Vagina (tissue), 2 donors: ENCODE measurements at places on chromosomes 3 and 15.
A peak's percentile ranks its signal among the peaks of the same experiment; 100 is the strongest.

DNA sequence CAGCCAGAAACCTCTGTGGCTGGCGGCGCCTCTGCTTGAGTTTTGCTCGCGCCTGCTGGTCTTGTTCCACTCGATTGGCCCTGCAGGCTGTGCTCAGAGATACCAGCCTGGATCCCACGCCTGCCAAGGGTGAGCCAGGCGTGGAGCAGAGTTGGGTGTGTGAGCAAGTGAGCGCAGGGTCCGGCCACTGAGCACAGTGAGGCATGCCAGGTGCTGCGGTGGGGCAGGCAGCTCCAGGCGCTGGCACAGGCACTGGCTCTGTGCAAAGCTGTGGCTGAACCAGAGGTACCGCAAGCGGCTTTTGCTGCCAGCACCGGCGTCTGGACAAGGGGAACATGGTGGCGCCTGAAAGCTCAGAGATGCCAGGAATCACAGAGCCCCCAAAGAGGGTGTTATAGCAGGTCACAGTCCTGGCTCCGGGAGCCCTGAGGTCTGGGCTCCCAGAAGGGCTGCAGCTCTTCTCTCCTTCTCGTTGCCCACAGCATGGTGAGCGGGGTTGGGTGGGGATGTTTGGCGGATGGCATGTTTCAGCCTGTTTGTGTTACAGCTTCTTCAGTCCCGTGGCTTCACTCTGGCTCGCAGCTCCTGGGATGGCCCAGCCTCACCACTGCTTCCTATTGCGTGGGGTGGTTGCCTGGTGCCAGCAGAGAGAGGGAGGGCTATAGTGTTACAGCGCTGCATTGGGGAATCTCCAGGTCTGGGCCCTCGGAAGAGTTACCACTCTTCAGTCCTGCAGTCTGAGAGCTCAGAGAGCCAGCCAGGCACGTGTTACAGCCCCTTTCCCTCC lies 73.9 kb downstream of the NR1D2 start:
- H3K27ac ChIP-seq = no peak overlapping the region
- H3K4me1 ChIP-seq = peaks cover 8% of the 10 kb centered on the region
- no peak overlapping the region for H3K4me3 ChIP-seq
- DNase-seq = no peak

GRCh38 chr15:100926258-100926657 lies 7.1 kb downstream of the LRRK1 start:
- H3K36me3 ChIP-seq = peaks cover 6% of the 10 kb centered on the region
- DNase-seq = peak; percentile 79
- no peak overlapping the region for H3K4me3 ChIP-seq
- H3K27me3 ChIP-seq = no peaks in the 10 kb centered on the region

DNA sequence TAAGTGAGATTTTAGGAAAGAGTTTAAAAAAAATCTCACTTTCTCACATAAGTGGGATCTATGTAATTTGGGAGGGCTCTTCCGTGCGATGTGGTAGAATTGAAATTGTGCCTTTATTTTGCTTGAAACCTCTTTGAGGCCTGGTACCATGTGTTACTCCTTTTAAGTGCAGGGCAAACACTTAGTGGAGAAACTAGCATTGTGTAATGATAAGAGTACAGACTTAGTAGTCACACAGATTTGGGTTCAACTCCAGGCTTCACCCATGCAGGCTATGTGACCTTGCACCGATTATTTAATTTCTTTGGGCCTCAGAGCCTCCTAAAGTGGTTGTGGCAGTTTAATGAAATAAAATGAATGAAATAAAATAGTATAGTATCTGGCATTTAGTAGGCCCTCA lies 2.4 kb downstream of the PSMA4 start:
- H3K27ac ChIP-seq = no peak overlapping the region
- H3K27me3 ChIP-seq = no peaks in the 10 kb centered on the region
- H3K4me3 ChIP-seq = no peak overlapping the region
- H3K36me3 ChIP-seq = no peaks in the 10 kb centered on the region

GRCh38 chr3:16978234-16978920 lies 93.6 kb downstream of the PLCL2 start:
- H3K36me3 ChIP-seq = no peaks in the 10 kb centered on the region
- no peaks in the 10 kb centered on the region for H3K27me3 ChIP-seq
- H3K27ac ChIP-seq = no peak overlapping the region
- no peaks in the 10 kb centered on the region for H3K4me1 ChIP-seq

GRCh38 chr3:172666181-172666872 lies 44.5 kb downstream of the NCEH1 start:
- H3K27me3 ChIP-seq = no peaks in the 10 kb centered on the region
- H3K27ac ChIP-seq = no peak overlapping the region
- no peak for DNase-seq
- H3K4me3 ChIP-seq = peak overlapping the region; percentile 17

DNA sequence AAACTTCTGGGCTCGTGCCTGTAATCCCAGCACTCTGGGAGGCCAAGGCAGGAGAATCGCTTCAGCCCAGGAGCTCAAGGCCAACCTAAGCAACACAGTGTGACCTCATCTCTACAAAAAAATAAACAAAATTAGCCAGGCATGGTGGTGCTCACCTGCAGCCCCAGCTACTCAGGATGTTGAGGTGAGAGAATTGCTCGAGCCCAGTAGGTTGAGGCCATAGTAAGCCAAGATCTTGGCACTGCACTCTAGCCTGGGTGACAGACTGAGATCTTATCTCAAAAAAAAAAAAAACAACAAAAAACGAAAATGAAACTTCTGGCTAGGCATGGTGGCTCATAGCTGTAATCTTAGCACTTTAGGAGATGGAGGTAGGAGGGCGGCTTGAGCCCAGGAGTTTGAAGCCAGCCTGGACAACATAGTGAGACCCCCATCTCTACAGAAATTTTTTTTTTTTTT lies 53.7 kb downstream of the PIK3CB start:
- H3K4me1 ChIP-seq = peaks cover under 1% of the 10 kb centered on the region
- DNase-seq = no peak
- H3K27ac ChIP-seq = no peak overlapping the region

DNA sequence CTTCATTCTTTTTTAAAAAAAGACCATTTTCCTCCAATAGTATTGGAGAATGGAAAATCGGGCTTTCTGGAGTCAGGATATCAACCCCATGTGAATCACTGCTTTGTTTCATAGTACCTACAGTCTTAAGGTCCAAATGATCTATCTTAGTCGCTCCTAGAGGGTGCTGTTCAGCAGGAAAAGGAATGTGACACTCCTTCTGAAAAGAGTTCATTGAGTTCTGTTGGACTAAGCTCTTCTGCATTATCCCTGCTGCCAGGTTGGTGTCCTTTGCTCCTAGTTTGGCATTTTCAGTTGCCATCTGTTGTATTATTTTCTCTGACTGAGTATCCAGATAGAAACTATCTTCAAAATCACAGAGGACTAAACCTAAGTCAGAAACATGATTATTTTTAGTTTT lies 57.2 kb downstream of the POLQ start:
- H3K27ac ChIP-seq = no peak overlapping the region
- no peaks in the 10 kb centered on the region for H3K36me3 ChIP-seq
- no peaks in the 10 kb centered on the region for H3K27me3 ChIP-seq
- no peaks in the 10 kb centered on the region for H3K4me1 ChIP-seq

GRCh38 chr3:135175728-135176277 lies 380.7 kb downstream of the EPHB1 start:
- H3K36me3 ChIP-seq = no peaks in the 10 kb centered on the region
- H3K4me3 ChIP-seq = no peak overlapping the region
- H3K4me1 ChIP-seq = no peaks in the 10 kb centered on the region
- DNase-seq = no peak
- H3K27me3 ChIP-seq = no peaks in the 10 kb centered on the region
- H3K27ac ChIP-seq = no peak overlapping the region
